NCI-H187 (cell line): ENCODE measurements at places on chromosomes 4 and X.

- DNase-seq = no peak
These were observed 168.8 kb upstream of the ZFP42 start for GRCh38 chr4:187826725-187827124.

- no peak for DNase-seq
These were observed 87.9 kb downstream of the STK32B start for GRCh38 chr4:5139141-5139540.

GRCh38 chr4:151099976-151100417 lies 569 bp downstream of the RPS3A start:
- no peak for DNase-seq

DNA sequence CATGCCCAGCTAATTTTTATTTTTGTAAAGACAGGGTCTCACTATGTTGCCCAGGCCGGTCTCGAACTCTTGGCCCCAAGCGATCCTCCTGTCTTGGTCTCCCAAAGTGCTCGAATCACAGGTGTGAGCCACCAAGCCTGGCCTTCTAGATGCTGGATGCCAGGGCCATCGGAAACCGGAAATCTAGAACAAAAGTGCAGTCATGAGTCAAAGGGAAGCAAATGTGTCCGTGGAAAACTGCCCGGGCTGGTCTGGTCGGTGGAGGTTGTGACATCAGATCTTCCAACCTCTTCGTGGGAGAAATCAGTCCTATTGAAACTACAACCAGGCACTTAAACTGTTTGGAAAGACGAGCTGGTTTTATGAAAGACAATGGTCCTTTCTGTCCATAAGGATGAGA lies 92.3 kb upstream of the SHOX start:
- DNase-seq = no peak

DNA sequence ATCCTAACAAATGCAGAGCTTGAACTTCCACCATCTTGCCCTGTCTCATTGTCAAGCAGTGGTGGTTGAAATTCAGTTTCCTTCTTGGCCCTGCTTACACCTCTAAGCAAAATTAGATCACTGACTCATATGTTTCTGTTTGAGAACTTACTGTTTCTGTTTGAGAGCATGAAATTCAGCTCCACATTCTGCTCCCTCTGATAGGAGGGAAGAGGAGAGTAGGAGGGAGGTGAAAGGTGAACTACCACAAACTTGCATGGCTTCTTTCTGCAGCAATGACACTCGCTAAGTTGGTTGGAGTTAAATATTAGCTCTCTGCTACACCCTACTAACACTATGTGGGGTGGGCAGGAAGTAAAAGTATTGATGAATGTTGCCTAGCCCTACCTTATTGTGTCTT lies 117.8 kb upstream of the EDA2R start:
- no peak for DNase-seq

GRCh38 chr4:65353098-65353497 lies 317.2 kb downstream of the EPHA5 start:
- no peak for DNase-seq

GRCh38 chr4:102564399-102565059 lies 63.4 kb downstream of the NFKB1 start:
- no peak for DNase-seq

GRCh38 chrX:140866446-140866845 lies 135.9 kb upstream of the SPANXB1 start:
- no peak for DNase-seq

- no peak for DNase-seq
These were observed 62.5 kb upstream of the GPR174 start for GRCh38 chrX:79081895-79082512.

DNA sequence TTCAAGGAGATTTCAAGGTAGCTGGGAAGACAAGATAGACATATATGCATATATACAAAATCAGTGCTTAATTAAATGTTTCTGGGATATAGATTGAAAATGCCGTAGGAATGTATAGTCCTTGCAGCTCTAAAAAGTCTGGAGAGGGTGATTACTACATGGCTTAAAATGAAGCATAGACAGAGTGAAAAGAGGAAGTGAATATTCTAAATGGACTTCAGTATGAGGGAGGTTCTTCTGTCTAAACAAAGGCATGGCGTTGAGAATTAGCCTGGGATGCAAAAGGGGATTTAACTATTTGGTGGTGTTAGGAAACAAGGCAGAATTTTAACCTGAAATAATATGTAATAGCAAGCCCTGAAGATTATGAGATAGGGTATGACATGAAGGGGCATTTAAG lies 141.5 kb upstream of the FRMPD4 start:
- DNase-seq = no peak

- no peak for DNase-seq
These were observed 1.0 kb upstream of the UGT8 start for GRCh38 chr4:114597410-114598115.
